ENCODE measurements at places on chromosomes 13 and 19.

- no peak for DNase-seq
Observed at GRCh38 chr13:111531505-111531904, 211.1 kb downstream of the TEX29 start.

DNA sequence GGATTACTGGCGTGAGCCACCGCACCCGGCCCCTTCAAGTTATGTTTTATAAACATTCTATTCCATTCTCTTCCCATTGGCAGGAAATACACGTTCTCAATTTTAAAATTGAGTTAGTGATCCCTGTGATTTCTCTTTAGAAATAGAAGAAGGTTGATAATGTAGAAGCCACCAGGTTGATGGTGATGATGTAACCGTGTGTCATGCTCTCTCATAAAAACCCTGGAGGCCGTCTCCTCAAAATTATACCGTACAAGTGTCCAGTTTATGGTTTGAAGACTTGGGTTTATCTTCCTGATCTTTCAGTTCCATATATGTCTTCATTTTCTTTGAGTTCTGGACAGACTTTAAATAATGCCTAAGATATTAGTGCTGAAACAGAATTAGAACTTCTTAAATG, 32.2 kb downstream of the COG3 start:
- DNase-seq, result no peak

DNA sequence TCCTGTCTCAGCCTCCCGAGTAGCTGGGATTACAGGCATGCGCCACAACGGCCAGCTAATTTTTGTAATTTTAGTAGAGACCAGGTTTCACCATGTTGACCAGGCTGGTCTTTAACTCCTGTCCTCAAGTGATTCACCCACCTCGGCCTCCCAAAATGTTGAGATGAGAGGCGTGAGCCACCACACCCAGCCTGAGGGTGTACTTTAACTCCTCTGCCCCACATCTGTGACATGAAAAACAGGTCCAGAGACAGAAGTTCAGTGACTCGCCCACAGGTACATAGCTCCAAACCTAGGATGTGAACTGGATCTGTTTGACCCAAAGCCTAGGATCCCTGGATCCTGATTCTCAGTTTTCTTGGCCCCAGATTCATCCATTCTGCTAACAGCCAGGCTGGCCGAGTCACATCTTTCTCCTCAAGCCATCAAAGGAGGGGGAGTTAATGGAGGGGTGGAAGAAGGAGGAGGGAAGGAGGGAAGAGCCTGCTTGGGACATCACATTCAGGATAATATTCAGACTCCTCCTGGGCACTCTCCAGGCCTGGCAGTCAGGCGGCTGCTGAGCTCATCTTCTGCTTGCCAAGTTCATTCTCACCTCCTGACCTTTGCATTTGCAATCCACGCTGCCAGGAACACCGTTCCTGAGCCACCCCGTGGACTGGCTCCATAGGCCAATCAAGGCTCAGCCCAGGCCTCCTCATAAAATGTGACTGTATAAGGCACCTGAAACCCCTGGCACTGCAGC, 3.1 kb downstream of the SPC24 start:
- peak; percentile 49 for DNase-seq

GRCh38 chr19:4368128-4368820, 24.9 kb downstream of the MPND start:
- peak; percentile 54 for DNase-seq

DNA sequence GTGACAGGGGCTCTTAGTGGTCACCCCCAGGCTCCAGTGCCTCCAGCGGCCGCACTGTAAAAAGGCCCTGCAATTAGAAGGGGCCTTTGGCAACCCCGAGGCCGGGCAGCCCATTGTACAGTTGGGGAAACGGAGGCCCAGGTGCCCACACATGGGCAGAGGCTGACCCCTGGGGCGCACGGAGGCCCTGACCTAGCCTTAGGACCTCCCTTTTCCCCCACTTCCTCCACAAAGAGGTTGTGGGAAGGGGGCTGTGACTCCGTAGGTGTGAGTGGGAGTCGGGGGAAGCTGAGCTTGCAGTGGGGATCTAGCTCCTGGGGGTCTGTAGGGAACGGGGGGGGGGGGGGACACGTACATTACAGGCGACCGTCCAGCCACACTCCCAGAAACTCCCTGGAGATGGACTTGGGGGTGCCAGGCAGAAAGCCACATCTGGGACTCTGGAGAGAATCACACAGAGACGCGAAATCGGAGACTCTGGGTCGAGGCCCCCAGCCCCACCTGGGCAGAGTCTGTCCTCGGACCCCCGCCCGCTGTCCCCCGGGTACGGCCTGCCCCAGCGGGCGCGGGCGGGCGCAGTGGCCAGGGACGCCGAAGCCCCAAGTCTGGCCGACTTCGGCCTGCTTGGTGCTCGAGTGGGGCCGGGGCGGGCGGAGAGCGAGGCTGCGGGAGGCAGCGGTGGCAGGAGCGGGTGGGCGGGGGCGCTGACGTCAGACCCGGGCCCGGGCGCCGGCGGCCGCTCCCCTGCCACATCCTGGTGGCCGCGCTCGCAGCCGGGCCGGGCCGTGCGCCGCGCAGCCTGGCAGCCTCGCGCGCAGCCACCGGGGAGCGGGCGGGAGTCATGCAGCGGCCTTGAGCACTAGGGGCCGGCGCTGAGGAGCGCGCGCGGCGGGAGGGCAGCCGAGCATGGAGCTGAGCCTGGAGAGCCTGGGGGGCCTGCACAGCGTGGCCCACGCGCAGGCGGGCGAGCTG, at the start of gene ONECUT3:
TSS of gene ONECUT3 (plus strand) at position 750 of the 972 bp plus-strand sequence. CDS start at position 907, 157 bp downstream.
- no peak for DNase-seq

- no peak for DNase-seq
Observed at GRCh38 chr19:47865166-47865565, 6.1 kb downstream of the TPRX2 start.

Measured in right hindlimb (tissue), 1 donor.